ENCODE measurements at places on chromosomes 16 and 17. TPM values are rescaled to one million over a fixed set of nuclear protein-coding genes. Genes with fewer than 3 reads are reported as not detected.

GRCh38 chr16:12971241-12971640 is 69.8 kb downstream of the SHISA9 start:
- DNase-seq, result peak; percentile 81

Gene CD300H
- total RNA-seq, result not detected

- DNase-seq, result no peak
Observed at GRCh38 chr17:4843321-4844000, 10.3 kb downstream of the MINK1 start.

Gene TP53TG3B
- total RNA-seq, result not detected
